Chondrocyte (in vitro differentiated cells): ENCODE measurements at places on chromosomes 5 and 9. TPM values are rescaled to one million over a fixed set of nuclear protein-coding genes. Genes with fewer than 3 reads are reported as not detected.

DNA sequence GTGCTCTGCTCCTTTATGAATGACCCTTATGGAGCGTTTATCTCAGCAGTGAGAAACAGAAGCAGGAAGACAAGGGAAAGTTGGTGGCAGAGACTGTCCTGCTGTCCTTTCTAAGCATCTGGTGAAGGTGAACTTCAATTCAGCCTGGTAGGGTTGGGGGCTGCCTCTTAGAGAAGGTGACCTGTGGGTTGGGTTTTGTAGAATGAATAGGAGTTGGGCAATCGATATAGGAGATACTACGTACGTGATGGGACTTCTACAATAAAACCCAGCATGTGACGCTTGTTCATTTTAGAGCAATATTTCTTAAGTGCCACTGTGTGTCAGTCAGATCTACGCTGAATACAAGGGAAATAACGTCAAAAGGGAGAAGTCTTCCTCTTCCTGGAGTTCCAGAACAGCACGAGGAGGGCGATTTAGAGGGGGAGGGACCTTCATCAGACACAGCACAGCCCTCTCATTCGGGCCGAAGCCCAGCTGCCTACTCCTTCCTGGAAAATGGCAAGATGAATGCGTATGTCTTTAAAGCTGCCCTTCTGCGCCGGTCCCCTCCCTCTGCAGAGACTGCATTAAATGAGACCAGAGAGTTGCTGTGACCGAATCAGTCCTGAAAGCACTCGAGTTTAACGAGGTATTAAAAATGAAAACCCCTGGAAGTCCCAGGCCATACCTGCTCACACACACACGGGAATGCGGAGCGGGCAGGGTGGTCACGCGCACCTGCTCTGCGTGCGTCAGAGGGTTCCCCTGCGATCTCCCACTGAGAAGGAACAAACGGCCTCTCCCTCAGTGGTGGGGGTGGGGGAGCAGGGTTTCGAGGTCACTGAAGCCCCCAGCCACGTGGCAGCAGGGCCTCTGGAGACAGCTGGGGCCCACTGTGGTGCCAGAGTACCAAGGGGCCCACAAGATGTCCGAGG, 85.3 kb upstream of the SARDH start:
- DNase-seq, result no peak
- peaks cover 2% of the 10 kb centered on the region for H3K36me3 ChIP-seq
- H3K4me1 ChIP-seq, result peaks cover 11% of the 10 kb centered on the region
- H3K27me3 ChIP-seq, result no peaks in the 10 kb centered on the region
- H3K27ac ChIP-seq, result no peak overlapping the region
- H3K4me3 ChIP-seq, result no peak overlapping the region

GRCh38 chr9:27538647-27539046, 9.0 kb upstream of the MOB3B start:
- DNase-seq, result no peak
- peaks cover 41% of the 10 kb centered on the region for H3K4me1 ChIP-seq
- H3K4me3 ChIP-seq, result no peak overlapping the region
- peak overlapping the region; percentile 50 for H3K27ac ChIP-seq
- peaks cover 2% of the 10 kb centered on the region for H3K36me3 ChIP-seq

INSL6 gene
- not detected in 3 replicates for total RNA-seq

FAM221B gene
- total RNA-seq, result not detected in 3 replicates

DCTN3 gene
- total RNA-seq, result 79.5 to 105 TPM (median 79.5 TPM) in 3 replicates

GRCh38 chr5:999032-999501, 9.5 kb upstream of the NKD2 start:
- no peak overlapping the region for H3K27ac ChIP-seq
- H3K4me1 ChIP-seq, result peaks cover 15% of the 10 kb centered on the region
- no peaks in the 10 kb centered on the region for H3K36me3 ChIP-seq
- H3K4me3 ChIP-seq, result no peak overlapping the region
- DNase-seq, result no peak
- peaks cover 64% of the 10 kb centered on the region for H3K27me3 ChIP-seq

DNA sequence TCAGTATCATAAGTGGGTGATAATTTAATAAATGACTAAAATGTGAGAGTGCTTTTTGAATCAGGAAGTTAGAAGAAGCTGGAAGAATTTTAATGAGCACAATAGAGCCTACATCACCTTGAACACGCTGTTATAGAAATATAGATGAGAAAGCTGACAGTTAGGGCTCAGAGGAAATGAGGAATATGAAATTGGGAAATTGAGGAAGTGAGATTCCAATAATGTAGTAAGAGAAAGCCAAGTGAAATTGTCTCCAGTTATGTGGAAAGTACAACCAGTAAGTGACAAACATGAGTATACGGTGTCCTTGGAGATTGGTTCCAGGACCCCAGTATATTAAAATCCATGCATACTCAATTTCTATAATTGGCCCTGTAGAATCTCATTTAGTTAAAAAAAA, 235.9 kb upstream of the FAM174A start:
- no peak for DNase-seq
- H3K27me3 ChIP-seq, result peaks cover 9% of the 10 kb centered on the region
- H3K4me1 ChIP-seq, result no peaks in the 10 kb centered on the region
- H3K36me3 ChIP-seq, result peaks cover 2% of the 10 kb centered on the region
- no peak overlapping the region for H3K27ac ChIP-seq

- no peaks in the 10 kb centered on the region for H3K4me1 ChIP-seq
- H3K27ac ChIP-seq, result no peak overlapping the region
- peaks cover 5% of the 10 kb centered on the region for H3K36me3 ChIP-seq
- no peak overlapping the region for H3K4me3 ChIP-seq
- no peak for DNase-seq
Observed at GRCh38 chr5:30475429-30475828, 718.1 kb upstream of the CDH6 start.

GRCh38 chr5:109714592-109714991, 24.9 kb downstream of the MAN2A1 start:
- H3K4me1 ChIP-seq, result peaks cover 16% of the 10 kb centered on the region
- H3K36me3 ChIP-seq, result peaks cover 15% of the 10 kb centered on the region
- no peak overlapping the region for H3K4me3 ChIP-seq
- no peak for DNase-seq
- H3K27ac ChIP-seq, result no peak overlapping the region
- no peaks in the 10 kb centered on the region for H3K27me3 ChIP-seq

GRCh38 chr9:116951588-116952435, 264.7 kb downstream of the TRIM32 start:
- H3K36me3 ChIP-seq, result no peaks in the 10 kb centered on the region
- peaks cover under 1% of the 10 kb centered on the region for H3K27me3 ChIP-seq

GABRA6 gene
- total RNA-seq, result not detected in 3 replicates

DNA sequence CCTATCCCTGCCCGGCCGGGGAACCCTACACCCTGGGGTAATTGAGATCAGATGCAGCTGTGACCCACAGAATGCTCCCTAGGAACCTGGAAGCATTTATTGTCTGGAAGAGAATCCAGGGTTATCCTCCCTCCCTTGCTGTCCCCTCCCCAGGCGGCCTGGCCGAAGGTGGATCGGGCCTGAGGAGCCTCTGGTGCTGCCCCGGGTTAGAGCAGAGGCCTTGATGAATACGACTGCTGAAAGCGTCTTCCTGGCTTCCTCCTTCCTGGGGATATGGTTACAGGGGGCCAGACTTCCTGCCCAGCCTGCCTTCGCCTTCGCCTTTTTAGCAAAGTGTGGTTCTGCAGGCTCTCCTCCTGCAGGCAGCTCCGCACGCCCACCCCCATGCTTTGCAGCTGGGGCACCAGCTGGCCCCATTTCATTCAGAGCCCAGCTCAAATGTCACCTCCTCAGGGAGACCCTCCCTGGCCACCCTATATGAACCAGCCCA, 22.5 kb upstream of the PTGS1 start:
- H3K27me3 ChIP-seq, result peaks cover 6% of the 10 kb centered on the region
- DNase-seq, result no peak
- H3K4me1 ChIP-seq, result peaks cover 5% of the 10 kb centered on the region
- H3K4me3 ChIP-seq, result no peak overlapping the region
- H3K36me3 ChIP-seq, result no peaks in the 10 kb centered on the region

- peaks cover 3% of the 10 kb centered on the region for H3K4me1 ChIP-seq
- no peak overlapping the region for H3K4me3 ChIP-seq
- no peak overlapping the region for H3K27ac ChIP-seq
- H3K27me3 ChIP-seq, result no peaks in the 10 kb centered on the region
- peak; percentile 66 for DNase-seq
Observed at GRCh38 chr9:137492464-137493363, 33.6 kb upstream of the NSMF start.

GRCh38 chr5:6792911-6793471, 79.8 kb downstream of the TENT4A start:
- H3K36me3 ChIP-seq, result peaks cover 1% of the 10 kb centered on the region
- H3K4me3 ChIP-seq, result no peak overlapping the region
- H3K27ac ChIP-seq, result no peak overlapping the region
- no peaks in the 10 kb centered on the region for H3K4me1 ChIP-seq

DNA sequence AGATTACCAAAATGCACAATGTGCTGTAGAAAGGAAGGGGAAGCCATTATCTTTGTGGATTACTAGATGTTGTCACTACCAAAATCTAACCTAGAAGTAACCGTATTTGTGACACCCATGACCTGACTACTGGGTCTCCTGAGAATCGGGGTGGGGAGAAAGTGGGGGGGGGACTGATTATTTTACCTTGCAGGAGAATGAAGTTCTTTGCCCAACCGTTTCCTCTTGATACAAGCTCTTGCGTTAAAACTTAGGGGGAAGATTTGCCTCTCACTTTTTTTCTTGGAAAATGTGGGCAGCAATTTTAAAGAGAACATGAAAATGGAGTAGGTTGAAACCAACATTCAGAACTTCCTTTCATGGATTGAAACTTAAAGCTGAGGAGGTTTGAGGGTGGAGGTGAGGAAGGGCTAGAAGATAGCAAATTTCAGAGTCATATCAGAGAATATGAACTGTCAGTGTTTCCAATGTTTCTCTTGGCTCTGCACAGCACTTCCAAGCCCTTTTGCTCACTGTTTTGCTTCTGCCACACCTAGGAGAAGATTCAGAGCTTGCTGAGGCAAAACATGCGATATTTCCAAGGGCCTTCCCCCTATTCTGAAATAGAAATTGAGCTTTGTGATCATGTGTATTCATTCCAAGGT, 280.8 kb downstream of the AOPEP start:
- H3K36me3 ChIP-seq, result peaks cover 40% of the 10 kb centered on the region
- H3K27me3 ChIP-seq, result no peaks in the 10 kb centered on the region
- H3K27ac ChIP-seq, result peak overlapping the region; percentile 99
- H3K4me3 ChIP-seq, result peak overlapping the region; percentile 95

GRCh38 chr5:121688781-121689180, 162.9 kb upstream of the FTMT start:
- DNase-seq, result no peak
- H3K4me3 ChIP-seq, result no peak overlapping the region
- H3K36me3 ChIP-seq, result no peaks in the 10 kb centered on the region
- no peaks in the 10 kb centered on the region for H3K4me1 ChIP-seq
- H3K27ac ChIP-seq, result no peak overlapping the region
- peaks cover 17% of the 10 kb centered on the region for H3K27me3 ChIP-seq

LCN9 gene
- total RNA-seq, result 1.8 to 2.0 TPM in 2 of 3 replicates, not detected in the other

DPYSL3 gene
- total RNA-seq, result 60.2 to 63.1 TPM (median 60.4 TPM) in 3 replicates

DNA sequence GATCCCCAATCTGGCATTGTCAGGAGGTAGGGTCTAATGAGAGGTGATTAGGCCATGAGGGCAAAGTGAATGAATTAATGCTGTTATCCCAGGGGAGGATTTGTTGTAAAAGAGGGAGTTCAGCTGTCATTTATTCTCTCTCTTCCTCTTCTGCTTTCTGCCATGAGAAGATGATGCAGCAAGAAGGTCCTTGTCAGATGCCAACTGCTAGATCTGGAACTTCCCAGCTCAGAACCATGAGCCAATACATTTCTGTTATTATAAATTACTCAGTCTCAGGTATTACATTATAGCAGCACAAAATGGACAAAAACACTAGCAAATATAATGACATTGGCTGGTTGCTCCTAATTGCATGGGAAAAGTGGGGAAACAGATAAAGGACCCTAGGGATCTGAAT, 15.6 kb upstream of the BICD2 start:
- no peak overlapping the region for H3K27ac ChIP-seq
- no peaks in the 10 kb centered on the region for H3K4me1 ChIP-seq

HAPLN1 gene
- 248 to 316 TPM (median 275 TPM) in 3 replicates for total RNA-seq

- peak overlapping the region; percentile 94 for H3K27ac ChIP-seq
- peak overlapping the region; percentile 7 for H3K4me3 ChIP-seq
- no peak for DNase-seq
- no peaks in the 10 kb centered on the region for H3K36me3 ChIP-seq
- H3K4me1 ChIP-seq, result peaks cover 60% of the 10 kb centered on the region
Observed at GRCh38 chr5:76690037-76690679, 25.8 kb upstream of the F2R start.

GRCh38 chr9:5799314-5799713, 33.6 kb downstream of the ERMP1 start:
- H3K27me3 ChIP-seq, result no peaks in the 10 kb centered on the region
- H3K4me1 ChIP-seq, result peaks cover 16% of the 10 kb centered on the region
- H3K36me3 ChIP-seq, result peaks cover 2% of the 10 kb centered on the region
- DNase-seq, result no peak
- peak overlapping the region; percentile 31 for H3K4me3 ChIP-seq
- no peak overlapping the region for H3K27ac ChIP-seq

DNA sequence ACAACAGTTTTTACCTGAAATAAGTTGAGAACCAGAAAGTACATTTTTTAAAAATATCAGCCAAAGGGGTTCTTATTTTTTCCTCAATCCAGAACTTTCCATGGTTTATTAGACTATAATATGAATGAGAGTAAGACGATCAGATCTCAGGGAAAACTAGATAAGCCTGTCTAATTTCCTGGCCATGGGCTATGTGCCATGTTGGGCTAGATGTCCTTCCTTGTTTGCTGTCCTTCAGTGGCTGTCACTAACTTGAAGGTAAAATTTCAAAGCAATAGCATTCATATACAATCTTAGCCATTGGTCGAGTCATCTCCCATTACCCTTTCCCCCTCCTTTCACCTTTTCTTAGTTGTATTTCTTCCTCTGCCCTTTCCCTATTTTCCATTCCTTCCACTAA, 179.5 kb upstream of the PPP1R2B start:
- H3K27me3 ChIP-seq, result no peaks in the 10 kb centered on the region
- H3K36me3 ChIP-seq, result no peaks in the 10 kb centered on the region
- no peak overlapping the region for H3K27ac ChIP-seq
- H3K4me3 ChIP-seq, result no peak overlapping the region
- H3K4me1 ChIP-seq, result no peaks in the 10 kb centered on the region

GRCh38 chr5:67431191-67431590, 234.6 kb upstream of the CD180 start:
- H3K27ac ChIP-seq, result no peak overlapping the region
- H3K4me1 ChIP-seq, result no peaks in the 10 kb centered on the region
- no peak overlapping the region for H3K4me3 ChIP-seq
- DNase-seq, result no peak
- peaks cover 1% of the 10 kb centered on the region for H3K36me3 ChIP-seq

FANCC gene
- total RNA-seq, result 9.3 to 14.7 TPM (median 10.3 TPM) in 3 replicates

GRCh38 chr5:81768935-81769452, 18.1 kb upstream of the SSBP2 start:
- no peaks in the 10 kb centered on the region for H3K27me3 ChIP-seq
- peak overlapping the region; percentile 67 for H3K27ac ChIP-seq
- no peak overlapping the region for H3K4me3 ChIP-seq
- H3K36me3 ChIP-seq, result peaks cover 3% of the 10 kb centered on the region
- peaks cover 34% of the 10 kb centered on the region for H3K4me1 ChIP-seq
- DNase-seq, result no peak

DNA sequence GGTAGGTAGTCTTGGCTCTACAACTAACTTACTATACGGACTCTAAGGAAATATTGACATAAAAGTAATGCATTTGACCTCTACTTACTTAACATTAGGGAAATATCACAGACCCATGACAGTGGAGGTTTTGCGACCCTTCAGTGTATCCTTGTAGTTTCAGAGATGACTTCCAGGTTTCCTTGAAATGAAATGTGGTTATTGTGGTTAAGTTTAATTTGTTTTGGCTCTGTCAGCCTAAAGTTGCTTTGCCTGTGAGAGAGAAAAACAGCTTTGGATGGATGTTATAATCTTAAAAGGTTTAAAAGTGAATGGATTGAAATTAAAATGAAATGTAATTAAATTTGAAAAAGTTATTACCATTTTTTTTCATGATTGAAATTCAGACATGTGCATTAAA, 42.9 kb downstream of the LRRTM2 start:
- no peak overlapping the region for H3K4me3 ChIP-seq
- peaks cover 49% of the 10 kb centered on the region for H3K4me1 ChIP-seq
- peaks cover 21% of the 10 kb centered on the region for H3K36me3 ChIP-seq
- no peak for DNase-seq

SLC1A1 gene
- total RNA-seq, result 7.1 to 11.0 TPM (median 10.2 TPM) in 3 replicates
